ENCODE measurements at places on chromosomes 4 and X. TPM values are rescaled to one million over a fixed set of nuclear protein-coding genes. Genes with fewer than 3 reads are reported as not detected.

DNA sequence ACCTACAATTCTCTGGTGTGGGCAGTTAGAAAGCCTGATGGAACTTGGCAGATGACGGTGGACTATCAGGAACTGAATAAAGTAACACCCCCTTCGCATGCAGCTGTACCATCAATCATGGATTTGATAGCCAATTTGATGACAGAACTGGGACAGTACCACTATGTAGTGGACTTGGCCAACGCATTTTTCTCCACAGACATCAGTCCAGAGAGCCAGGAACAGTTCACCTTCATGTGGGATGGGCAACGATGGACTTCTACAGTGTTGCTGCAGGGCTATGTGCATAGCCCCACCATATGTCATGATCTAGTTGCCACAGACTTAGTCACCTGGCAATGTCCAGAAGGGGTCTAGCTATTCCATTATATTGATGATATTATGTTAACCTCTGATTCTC, 54.5 kb upstream of the CCDC149 start:
- H3K4me1 ChIP-seq = no peaks in the 10 kb centered on the region
- no peak overlapping the region for H3K27ac ChIP-seq
- H3K36me3 ChIP-seq = no peaks in the 10 kb centered on the region
- H3K27me3 ChIP-seq = no peaks in the 10 kb centered on the region

The C4orf51 gene
- total RNA-seq = not detected

The MID1 gene
- 24.9 TPM for total RNA-seq

GRCh38 chr4:12165616-12166015, 736.9 kb upstream of the HS3ST1 start:
- H3K27me3 ChIP-seq = no peaks in the 10 kb centered on the region
- no peak for DNase-seq
- H3K27ac ChIP-seq = no peak overlapping the region
- H3K4me1 ChIP-seq = no peaks in the 10 kb centered on the region
- no peak overlapping the region for H3K4me3 ChIP-seq

The CSAG1 gene
- total RNA-seq = not detected

DNA sequence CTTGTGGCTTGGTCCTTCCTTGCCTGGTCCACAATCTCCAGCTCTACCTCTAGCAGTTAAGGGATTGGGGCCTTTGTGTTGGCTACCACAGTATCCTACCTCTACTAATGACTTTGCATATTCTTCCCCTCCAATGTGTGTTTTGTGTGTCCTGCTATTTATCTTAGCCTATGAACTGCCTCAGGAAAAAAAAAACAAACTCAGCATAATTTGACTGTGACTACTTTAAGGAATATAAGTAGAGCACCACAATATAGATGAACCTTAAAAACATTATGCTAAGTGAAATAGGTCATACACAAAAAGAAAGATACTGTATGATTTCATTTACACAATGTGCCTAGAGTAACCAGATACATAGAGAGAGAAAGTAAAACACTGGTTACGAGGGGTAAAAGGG, 61.3 kb upstream of the PTPN13 start:
- H3K36me3 ChIP-seq = no peaks in the 10 kb centered on the region
- no peaks in the 10 kb centered on the region for H3K4me1 ChIP-seq
- DNase-seq = no peak
- no peak overlapping the region for H3K27ac ChIP-seq
- H3K27me3 ChIP-seq = no peaks in the 10 kb centered on the region
- no peak overlapping the region for H3K4me3 ChIP-seq

The DMRTC1 gene
- not detected for total RNA-seq

- peak overlapping the region; percentile 68 for H3K27ac ChIP-seq
- H3K4me1 ChIP-seq = peaks cover 12% of the 10 kb centered on the region
- H3K4me3 ChIP-seq = peak overlapping the region; percentile 63
- peak; percentile 45 for DNase-seq
- no peaks in the 10 kb centered on the region for H3K36me3 ChIP-seq
Observed at GRCh38 chrX:150364347-150365050, 1.4 kb downstream of the MAMLD1 start.

- H3K36me3 ChIP-seq = peaks cover 34% of the 10 kb centered on the region
- H3K27me3 ChIP-seq = no peaks in the 10 kb centered on the region
- no peak overlapping the region for H3K4me3 ChIP-seq
- H3K27ac ChIP-seq = no peak overlapping the region
- peaks cover 31% of the 10 kb centered on the region for H3K4me1 ChIP-seq
Observed at GRCh38 chr4:15020502-15021286, 18.4 kb downstream of the CPEB2 start.

The DDIT4L gene
- total RNA-seq = 0.92 TPM
